ENCODE measurements at places on chromosomes 6 and 20.

GRCh38 chr6:154656660-154657059 is 76.6 kb upstream of the SCAF8 start:
- no peak for DNase-seq

DNA sequence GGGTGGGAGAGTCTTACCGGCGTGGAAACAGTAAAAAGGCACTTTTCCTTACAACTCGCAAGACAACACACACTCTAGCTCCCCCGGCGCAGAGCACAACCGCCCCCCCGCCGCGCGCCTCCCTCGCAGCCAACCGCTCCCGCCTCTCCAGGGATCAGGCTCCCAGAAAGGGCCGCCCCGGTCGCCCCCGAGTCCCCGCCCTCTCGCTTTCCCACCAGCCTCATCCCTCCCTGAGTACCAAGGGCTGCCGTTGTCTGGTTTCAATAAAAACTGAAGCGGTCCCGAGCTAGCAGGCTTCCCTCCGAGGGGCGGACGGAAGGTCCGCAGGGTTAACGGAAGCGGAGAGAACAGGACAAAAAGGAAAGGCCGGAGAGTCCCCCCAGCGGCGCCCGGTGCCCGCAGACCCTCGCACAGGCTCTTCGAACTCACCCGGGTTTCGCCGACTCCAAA is 804 bp downstream of the ELOVL5 start:
- no peak for DNase-seq

DNA sequence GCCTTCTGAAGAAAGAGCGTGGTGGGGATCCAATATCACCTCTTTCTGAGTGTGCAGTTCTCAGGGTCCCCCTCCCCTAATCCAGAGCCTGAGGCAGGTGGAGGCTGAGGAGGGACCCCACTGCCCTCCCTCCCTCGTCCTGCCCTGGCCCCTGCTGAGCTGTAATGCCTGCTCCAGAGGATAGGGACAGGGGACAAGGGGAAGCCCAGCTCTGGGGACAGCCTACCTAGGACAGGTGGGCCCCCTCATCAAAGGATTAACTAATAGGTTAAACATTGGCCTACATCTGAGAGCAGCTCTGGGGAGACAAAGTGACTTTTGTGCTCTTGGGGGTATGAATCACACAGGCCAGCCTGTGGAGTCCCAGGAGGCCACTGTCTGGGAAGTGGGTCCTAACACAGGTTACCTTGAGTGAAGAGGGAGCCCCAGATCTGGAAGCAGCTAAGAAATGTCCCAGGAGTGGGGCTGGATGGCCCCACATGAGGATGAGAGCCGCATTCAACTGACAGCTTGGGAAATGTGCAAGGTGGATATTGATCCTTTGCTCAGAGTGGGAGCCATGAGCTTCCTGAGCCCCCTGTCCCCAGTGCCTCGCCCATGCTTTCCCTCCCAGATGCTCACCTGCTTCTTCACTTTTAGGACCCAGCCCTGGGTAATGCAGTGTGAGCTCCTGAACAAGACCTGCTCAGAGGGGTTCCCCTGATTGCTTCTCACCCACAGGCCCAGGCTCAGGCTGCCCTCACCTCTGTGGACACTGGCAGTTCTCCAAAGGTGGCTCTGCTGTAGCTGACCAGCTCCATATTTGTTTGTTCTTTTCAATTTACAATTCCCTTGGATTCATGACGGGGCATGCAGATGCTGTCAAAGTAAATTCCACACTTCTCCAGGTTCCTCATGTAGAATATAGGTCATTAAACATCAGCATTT is 17.8 kb upstream of the CST9L start:
- DNase-seq: no peak

GRCh38 chr6:107059606-107060005 is 31.6 kb downstream of the MTRES1 start:
- peak; percentile 64 for DNase-seq

DNA sequence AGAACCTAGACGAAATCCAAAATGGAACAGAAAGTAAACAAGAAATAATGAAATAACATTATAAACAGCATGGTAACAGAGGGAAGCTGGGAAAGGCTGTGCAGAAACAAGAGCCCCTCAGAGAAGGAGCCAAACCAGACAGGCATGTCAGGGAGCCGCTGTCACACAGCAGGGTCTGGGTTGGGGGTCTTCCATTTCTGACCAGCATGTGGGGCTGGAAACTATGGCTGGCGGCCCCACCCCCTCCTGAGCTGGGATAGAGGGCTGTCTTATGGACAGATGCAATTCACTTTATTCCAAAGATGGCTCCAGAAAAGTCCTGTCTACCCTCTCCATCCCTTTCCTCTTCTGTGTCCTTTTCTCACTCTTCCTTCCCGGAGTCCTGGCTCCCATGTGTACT is 27.3 kb downstream of the C6orf89 start:
- no peak for DNase-seq

DNA sequence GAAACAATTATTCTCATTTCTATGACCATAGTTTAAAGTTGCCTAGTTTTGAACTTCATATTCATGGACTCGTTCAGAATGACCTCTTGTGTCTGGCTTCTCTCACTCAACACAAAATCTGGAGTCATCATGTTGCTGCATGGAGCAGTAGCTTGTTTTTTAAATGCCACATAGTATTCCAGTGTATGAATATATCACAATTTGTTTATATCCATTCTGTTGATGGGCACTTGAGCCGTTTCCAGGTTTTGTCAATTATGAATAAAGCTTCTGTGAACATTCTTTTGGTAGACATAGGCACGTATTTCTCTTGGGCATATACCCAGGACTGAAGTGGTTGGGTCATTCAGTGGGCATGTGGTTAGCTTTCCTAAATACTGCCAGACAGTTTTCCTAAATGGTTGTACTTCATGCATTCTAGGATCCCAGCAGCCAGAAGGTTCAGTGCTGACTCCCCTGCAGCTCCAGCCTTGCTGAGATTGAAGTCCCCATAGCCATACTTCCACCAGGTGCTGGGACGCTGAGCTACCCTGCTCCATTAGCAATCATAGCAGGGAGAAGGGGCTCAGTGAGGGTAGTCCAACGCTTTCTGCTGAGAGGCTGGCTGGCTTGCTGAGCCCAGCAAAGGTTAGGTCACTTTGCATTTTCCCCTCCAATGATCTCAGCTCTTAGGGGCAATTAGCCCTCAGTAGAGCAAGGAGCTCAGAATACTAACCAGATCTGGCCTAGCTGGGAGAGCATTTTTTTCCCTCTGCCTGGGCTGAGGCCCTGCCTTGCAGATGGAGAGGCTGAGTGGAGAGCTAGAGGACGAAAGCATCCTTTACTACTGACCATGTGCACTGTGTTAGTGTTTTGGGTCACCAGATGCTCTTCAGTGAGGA is 35.7 kb upstream of the CTNNBL1 start:
- DNase-seq: no peak

GRCh38 chr20:35561268-35561667 is 19.4 kb downstream of the ERGIC3 start:
- peak; percentile 87 for DNase-seq

- DNase-seq: no peak
Measured at GRCh38 chr20:46328200-46328882, 20.0 kb upstream of the CDH22 start.

GRCh38 chr6:152356662-152357061 is 280.5 kb downstream of the SYNE1 start:
- peak; percentile 17 for DNase-seq
